ENCODE measurements at places on chromosomes 7 and 10.

DNA sequence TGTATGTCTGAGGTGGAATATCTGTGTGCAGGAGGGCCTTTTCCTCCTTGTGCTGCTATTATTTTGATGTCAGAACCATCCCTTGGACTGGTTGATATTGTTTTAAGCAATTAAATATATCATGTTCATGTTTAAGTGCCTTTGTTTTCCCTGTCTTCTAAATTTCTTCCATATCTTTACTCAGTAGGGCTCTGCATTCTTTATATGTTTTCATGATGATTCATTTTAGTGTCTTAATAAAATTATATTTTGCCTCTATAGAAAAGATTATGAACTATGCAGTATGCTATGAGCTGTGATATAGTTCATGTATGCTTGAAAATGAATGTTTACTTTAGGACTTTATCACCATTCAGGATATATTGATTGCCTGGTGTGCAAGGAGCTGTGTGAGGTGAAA is 34.8 kb downstream of the AHR start:
- no peak for DNase-seq

GRCh38 chr7:80630608-80631405 is 7.6 kb upstream of the CD36 start:
- DNase-seq = no peak

DNA sequence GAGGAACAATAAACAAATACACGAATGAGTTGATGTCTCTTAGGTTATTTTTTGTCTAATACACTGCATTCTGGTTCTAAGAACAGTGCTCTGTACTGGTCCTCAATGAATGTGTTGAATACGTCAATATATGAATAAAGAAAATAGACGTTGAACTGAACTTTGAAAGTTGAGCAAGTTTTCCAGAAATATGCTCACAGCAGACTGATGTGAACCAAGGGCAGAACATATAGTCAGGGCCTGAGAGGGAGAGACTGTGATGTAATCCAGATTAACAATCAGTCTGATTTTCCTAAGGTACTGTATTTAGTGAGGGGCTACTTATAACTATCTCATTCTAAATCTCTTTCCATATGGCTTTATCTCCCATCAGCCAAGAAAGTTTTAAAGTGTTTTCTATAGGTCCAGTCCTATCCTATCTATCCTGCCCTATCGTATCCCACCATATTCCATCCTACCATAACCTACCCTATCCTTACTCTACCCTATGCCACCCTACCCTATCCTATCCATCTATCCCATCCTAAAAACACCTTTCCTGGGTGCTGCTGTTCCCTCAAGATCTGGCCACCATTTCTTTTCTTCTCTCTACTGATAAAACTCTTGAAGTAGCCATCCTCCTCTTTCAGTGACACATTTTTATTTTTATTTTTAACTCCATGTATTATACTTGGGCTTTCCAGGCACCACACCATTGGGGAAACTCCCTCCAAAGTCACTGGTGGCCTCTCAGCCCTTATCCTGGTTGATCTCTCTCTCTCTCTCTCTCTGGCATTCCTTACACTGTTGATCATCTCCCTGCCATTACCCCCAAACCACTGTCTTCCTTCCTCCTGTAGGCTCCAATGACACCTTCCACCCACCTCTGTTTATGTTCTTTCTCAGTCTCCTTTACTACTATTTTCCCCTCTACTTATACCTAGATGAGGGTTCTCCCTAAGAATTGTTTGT is 212.3 kb upstream of the SLC26A5 start:
- no peak for DNase-seq

DNA sequence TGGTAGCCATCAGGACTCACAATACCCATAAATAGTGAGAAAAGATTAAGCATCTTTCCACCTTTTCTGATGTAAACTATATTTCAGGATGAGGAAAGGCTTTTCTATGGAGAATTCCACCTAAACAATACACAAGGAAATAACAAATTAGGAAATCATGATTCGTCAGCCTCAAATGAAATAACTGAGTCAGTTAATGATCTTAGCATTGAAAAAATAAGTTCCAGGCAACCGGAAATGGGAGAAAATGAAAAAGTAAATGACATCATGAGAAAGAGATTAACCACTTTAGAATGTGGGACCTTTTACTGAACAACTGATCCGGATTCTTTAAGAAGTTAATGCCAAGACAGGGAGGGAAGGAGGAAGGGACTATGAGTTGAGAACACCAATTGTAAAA is 742.3 kb downstream of the TNS3 start:
- DNase-seq = no peak

- DNase-seq = no peak
Measured at GRCh38 chr10:97590082-97590747, 694 bp downstream of the C10orf62 start.

- no peak for DNase-seq
Measured at GRCh38 chr7:41880107-41880506, 177.2 kb upstream of the INHBA start.

DNA sequence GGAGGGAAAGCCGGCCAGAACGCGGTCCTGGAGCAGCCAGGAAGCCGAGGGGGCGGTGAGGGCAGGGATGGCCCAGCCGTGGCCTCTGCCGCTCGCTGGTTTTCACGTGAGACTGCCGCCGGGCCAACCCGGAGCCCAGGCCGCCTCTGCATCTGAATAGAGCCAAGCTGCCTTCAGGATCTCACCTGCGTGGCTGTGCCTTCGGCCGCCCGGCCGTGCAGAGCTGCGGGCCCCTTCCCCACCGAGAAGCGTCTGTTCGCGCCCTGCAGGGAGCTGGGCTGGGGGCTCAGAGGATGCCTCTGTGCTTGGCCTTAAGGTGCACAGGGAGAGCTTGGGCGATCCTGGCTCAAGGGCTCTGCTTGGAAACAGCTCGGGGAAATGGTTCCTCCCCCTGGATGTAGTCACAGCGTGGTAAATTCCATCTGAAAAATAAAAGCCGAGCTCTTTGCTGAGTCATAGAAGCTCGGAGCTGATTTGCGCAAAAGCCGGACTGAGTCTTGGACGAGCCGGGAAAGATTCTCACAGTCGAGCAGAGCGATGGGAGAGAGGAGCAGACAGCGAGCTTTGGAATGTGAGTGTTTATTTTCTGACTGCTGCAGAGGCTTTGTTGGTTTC is at the start of gene JAKMIP3:
Gene JAKMIP3 (plus strand): TSS at position 456 of the 615 bp plus-strand sequence. CDS start 38,863 bp downstream, outside the sequence.
- no peak for DNase-seq

GRCh38 chr7:121278120-121279021 is 50.4 kb upstream of the WNT16 start:
- no peak for DNase-seq

DNA sequence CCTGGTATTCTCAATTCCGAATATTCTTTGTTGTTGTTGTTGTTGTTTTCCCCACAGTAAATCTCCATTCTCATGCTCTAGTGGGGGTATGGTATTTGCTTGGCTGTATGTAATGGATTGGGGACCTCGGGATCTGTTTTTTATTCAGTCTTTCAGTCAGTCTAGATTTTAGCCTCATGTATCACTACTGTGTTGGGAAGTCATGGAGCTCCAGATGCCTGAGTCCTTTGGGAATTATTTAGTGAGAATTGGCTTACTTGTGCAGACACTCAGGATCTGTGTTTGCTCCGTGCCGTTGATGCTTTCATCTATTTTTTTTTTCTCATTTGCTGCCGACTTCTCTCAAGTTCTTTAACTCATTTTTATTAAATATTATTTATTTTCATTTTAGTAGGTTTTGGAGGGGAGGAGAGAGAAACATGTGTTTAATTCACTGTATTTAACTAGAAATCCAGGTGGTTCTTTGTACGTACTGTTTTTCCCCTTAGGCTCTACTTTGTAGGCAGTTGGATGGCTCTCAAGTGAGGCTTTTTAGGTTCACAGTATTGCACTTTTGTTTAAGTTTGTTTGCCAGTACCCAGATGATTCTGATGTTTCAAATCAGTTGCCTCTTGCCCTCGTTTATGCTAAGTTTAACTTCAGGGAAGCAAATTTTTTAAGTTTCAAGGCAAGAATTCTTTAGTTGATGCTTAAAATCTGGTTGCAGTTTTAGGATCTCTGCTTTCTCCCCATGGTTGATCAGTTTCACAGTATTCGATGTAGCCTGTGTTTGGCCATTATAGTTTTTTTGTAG is 36.9 kb downstream of the ZNRF2 start:
- no peak for DNase-seq

GRCh38 chr10:101612872-101613271 is 24.8 kb downstream of the DPCD start:
- no peak for DNase-seq

DNA sequence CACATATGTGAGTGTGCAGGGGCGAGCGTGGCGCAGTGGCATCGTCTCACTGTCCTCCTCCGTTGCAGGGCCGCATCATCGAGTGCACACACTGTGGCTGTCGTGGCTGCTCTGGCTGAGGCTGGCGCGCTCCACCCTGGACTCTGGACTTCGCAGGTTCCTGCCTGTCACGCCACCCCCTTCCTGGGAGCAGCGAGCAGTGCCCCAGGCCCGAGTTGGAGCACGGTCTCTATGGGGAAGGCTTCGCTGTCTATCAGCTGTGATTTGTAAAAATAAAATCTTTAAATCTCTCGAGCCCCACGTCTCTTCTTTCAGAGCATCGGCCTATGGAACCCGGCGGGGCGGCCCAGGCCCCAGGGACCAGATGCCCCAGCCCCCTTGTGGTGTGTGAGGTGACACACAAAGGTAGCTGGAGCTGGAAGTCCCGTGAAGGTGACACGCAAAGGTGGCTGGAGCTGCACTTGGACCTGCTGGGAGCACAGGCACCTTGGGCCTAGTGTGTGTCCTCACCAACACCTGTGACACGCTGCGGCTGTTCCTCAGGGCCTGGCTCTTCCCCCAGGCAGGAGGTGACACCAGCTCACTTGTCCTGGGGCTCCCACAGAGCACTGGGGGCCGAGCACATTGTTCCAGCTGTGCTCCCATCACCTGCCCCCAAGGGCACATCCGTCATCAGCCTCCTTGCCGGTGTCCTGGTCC is 10.7 kb downstream of the BUD31 start:
- DNase-seq = no peak

- DNase-seq = no peak
Measured at GRCh38 chr7:150942001-150942590, 36.0 kb downstream of the KCNH2 start.

- DNase-seq = no peak
Measured at GRCh38 chr7:124071843-124072242, 39.0 kb upstream of the TMEM229A start.

GRCh38 chr10:74363727-74364126 is 212.7 kb downstream of the ADK start:
- no peak for DNase-seq

DNA sequence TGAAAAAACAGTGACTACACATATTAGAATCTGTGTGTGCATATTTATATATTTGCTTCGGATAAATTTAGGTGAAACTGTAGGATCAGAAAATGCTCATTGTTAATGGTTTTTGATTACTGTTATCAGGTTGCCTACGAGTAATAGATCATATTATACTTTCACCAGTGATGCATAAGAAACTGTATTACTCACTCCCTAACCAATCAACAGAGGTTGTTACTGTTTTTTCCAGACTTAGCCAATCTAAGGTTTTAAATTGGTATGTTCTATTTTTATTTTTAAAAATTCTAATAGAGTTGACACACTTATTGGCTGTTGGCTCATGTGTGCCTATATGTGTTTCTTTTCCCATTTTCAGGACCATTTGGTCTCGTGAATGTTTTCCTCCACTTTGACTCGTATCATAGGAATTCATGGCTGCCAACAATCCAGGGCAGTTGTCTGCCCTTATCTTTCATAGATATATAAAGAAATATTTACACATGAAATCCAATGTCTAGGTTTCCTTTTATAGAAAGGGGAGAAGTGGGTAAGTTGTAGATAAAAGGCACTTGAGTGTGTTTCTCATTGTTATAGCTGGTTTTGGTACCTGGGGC is 59.2 kb downstream of the ANLN start:
- DNase-seq = no peak

GRCh38 chr7:114790521-114790920 is 131.4 kb upstream of the MDFIC start:
- no peak for DNase-seq

- DNase-seq = no peak
Measured at GRCh38 chr10:128053356-128053755, 72.9 kb downstream of the MKI67 start.

DNA sequence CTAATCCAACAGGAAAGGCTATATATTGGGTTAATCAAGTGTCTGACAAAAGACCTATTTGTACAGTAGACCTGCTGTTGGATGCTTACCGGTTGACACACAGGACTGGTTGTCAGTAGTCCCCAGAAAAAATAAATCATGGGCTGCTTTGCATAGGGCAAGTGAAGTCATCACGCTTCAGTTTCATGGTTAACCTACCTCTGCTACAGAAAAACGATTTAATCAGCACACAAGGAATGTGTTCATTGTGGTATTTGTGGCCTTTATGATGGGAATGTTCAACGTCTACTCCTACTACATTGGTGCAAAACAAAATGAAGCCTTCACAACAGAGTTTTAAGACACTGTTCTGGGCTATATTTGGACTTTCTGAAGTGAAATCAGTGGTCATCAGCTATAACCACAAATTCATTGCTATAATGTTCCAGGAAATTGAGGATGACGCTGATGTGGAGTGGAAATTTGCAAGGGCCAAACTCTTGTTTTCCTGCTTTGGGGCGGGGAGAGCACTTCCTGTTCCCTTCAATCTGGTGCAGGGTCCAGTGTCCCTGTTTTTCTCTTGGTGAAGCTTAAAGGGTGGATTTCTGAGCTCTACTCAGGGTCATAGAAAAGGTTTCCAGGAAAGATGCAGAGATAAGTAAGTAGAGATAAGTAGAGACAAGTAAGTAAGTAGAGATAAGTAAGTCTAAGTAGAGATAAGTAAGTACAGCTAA is 39.3 kb upstream of the GGCT start:
- no peak for DNase-seq

- DNase-seq = no peak
Measured at GRCh38 chr7:97407106-97407505, 289.6 kb downstream of the SDHAF3 start.

- no peak for DNase-seq
Measured at GRCh38 chr7:149473251-149473650, 12.4 kb upstream of the ZNF777 start.

GRCh38 chr10:22463255-22463654 is 118.0 kb downstream of the SPAG6 start:
- no peak for DNase-seq

DNA sequence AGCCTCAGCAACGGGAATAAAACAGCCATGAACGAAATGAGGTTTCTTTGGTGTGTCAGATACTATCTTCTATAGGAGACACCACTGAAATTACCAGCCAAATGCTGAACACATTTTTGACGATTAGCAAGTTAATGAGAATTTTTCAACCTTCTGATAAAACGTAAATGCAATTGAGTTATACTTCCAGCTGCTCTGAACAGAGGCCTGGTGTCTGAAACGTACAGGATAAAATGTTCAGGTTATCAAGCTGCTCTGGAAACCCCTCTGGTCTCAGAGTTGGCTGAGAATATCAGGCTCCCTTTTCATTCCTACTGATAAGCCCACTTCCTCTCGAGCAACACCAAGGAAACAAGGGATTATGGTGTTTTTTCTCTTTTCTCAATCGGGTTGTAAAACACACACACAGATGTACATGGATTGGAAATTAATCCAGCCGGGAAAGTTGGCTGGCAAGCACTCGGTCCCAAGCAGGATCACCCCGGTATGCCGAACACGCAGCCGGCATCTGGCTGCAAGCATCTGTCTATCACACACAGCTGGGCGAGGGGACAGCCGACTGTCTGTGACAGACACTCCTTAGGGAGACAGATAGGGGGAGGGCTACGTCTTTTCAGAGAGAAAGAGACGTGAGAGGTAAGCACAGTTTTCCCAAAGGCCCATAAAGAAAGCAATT is 171.8 kb downstream of the PRKAG2 start:
- DNase-seq = no peak

Data from stimulated activated CD8-positive, alpha-beta memory T cell treated with anti-CD3 and anti-CD28 coated beads, Interleukin-4, amount 100 ng/mL, for 4 hours (primary cell).